ENCODE measurements at places on chromosomes 5 and 9.

- DNase-seq, result no peak
These were observed 130.5 kb downstream of the FBXL17 start for GRCh38 chr5:108251350-108251749.

- DNase-seq, result no peak
These were observed 96.3 kb upstream of the MEF2C start for GRCh38 chr5:88979244-88979643.

DNA sequence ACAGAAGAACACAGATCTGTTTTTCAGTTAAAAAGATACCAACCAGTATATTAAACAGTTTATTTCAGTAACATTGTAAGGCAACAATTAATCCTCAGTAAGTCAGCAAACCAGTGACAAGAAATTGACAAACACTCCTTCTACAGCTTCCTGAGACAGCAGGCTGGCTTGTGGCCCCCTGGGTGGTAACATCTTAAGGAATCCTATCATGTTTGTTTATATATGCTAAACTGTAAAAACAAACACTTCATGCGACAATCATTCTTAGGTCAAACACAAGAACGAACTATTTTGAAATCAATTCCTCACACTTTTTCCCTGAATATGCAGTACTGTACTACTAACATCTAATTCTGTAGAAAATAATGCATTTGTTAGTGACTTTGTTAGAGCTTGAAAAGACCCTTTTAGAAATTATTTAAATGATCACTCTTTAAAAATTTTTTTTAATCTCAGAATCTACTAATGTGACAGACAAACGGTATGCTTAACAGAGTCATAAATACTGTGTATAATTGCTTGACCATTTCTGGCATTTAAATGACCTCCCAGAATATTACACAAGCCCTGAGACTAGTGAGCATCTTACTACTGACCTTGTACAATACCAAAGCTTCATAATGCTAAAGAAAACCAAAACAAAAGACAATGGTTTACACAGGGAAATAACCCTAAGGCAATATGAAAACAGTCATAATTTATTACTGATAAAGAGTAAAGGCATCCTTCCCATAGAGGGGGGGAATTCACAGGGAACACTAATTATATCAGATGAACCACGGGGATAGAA lies 48.2 kb downstream of the ERMP1 start:
- DNase-seq, result no peak

DNA sequence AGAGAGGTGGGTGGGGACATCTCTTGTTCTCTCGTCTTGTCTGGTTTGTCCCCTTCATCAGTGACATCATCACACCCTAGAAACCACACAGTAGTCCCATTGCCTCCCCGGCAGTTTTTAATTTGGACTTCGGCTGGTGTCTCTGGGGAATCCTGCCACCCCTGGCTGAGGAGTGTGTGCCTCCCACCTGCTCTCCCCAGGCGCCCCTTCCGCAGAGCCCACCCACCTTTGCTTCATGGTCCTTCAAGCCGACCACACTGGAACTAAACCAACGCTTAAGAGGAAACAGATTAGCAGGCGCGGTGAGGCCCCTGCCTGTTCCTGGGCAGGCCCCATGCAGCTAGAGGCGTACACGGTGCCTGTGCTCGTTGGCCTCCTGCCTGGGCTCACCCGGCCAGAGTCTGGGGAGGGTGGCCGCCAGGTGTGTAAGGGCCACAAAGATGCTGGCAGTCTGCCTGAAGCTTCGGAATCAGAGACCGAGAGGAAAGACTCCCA lies 107.6 kb upstream of the SPRY4 start:
- no peak for DNase-seq

DNA sequence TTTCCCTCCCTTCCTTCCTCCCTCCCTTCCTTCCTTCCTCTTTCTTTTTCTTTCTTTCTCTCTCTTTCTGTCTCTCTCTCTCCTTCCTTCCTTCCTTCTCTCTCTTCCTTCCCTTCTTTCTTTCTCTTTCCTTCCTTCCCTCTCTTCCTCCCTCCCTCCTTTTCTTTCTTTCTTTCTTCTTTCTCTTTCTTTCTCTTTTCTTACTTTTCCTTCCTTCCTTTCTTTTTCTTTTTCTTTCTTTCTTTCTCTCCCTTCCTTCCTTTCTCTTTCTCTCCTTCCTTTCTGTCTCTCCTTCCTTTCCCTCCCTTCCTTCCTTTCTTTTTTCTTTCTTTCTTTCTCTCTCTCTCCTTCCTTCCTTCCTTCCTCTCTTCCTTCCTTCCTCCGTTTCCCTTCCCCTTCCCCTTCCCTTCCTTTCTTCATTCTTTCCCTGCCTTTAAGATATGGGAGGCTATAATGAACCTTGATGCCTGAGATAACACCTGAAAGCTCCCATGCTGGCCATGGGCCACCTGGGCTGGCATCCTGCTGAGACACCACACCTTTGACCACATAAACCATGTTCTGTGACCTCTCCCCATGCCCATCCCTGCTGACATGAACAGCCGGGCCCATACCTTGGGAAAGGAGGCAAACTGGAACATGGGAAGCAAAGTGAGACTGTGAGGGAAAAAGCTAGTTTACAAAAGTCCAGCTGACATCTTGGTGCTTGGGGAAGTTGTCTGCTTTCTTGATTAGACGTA lies 197.8 kb upstream of the ZNF618 start:
- DNase-seq, result no peak

GRCh38 chr9:90774682-90775081 lies 26.9 kb upstream of the SYK start:
- no peak for DNase-seq

GRCh38 chr9:96139592-96140295 lies 162.2 kb downstream of the HSD17B3 start:
- DNase-seq, result no peak

DNA sequence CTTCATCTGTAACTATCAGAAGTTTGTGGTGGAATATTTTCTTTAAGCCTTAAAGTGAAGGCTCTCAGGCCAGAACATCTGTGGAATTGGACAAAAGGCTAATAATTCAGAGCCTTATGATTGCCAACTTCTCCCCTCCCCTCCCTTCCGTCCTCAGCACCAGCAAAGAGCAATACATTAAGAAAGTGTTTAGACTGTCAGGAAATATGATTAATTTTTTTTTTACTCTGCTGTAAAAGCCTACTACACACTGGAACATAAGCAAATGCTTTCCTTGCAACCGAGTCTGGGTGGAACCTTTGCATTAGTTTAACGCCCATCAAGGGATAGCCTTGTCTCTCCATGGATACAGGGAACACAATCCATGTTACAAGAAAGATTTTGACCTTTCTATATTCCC lies 110.3 kb upstream of the TARS1 start:
- no peak for DNase-seq

DNA sequence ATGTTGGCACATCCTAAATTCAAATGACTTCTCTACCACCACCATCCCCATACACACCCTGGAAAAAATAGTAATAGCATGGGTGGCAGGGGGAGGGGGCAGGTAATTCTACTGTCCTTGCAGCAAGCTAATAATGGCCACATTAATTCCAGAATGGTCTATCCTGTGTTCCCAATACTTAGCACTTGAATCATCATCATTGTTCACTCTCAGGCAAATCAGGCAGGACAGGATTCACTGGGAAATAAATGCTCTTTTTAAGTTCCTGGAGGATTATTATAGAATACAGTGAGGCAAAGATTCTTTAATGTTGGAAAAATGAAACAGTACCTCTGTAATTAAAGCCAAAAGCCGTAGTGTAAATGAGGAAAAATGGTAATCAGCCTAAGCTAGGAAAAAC lies 254.5 kb downstream of the ARRDC3 start:
- no peak for DNase-seq

- DNase-seq, result no peak
These were observed 70.4 kb downstream of the RGS7BP start for GRCh38 chr5:64576250-64576649.

- DNase-seq, result no peak
These were observed 246.1 kb upstream of the ZNF462 start for GRCh38 chr9:106616851-106617345.

DNA sequence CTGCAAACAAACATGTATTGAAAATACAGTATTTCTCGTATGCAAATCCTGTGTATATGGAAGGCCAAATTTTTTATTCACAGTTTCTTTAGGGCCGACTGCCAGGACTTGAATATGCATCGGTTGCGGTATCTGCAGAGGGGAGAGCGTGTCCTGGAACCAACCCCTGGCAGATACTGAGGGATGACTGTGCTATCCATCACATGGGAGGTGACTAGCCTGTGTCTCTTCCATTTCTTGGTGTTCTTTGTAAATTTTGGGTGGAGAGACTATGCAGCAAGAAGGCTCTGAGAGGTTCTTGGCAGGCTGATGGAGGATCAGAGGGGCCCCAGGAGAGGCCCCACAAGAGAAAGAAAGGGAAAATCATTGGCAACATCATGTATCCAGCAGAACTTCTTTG lies 384.3 kb downstream of the YTHDC2 start:
- DNase-seq, result no peak

DNA sequence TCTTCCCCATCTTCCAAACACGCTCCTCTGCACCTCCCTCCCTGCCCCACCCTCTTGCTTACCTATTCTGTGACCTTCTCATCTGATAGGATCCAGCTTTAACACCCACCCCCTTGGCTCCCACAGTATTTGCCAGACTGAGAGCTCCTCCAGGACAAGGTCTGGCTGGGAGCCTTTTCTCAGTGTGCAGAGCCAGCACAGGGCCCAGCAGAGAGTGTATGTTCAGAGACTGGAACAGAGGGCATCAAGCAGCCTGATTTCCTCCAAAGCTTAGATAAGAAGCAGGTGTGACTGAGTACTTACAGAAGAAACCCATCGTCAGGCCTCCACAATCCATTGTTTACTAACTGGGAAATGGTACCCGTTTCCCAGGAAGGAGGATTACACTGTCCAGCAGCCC lies 26.6 kb downstream of the LHX6 start:
- no peak for DNase-seq

- DNase-seq, result no peak
These were observed 39.2 kb upstream of the GCNT4 start for GRCh38 chr5:75091597-75091996.

DNA sequence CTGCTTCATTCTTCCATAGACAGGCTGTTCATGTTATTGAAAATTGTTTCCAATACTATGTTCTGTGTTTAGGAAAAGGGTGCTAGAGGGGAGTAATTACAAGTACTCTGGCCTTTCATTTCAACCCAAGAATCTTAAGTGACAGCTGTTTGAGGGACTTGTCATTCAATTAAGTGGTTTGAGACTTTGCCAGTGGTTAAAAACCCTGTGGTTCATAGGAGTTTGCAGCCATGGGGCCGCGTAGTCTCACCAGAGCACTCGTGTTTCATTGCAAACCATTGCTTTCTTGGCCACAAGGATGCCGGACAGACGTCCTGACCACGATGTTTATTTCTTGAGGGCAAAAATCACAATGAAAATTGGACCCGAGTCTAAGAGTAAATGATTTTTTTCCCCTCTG lies 248.8 kb downstream of the NNT start:
- no peak for DNase-seq

DNA sequence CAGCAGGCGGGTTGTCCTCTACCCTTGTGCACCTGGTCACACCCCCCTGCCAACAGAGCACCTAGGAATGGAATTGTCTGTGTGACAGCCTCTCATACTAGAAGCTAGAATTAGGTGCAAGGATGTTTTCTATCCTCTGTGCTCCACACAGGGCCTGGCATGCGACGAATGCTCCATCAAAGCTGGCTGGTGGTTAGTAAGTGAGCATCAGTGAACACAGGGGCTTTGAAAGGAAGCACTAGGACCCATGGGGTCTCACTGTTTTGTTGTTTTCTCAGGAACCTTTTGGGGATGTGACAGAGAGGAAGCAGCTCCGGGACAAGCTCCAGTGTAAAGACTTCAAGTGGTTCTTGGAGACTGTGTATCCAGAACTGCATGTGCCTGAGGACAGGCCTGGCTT lies 32.3 kb downstream of the GALNT12 start:
- DNase-seq, result no peak

- DNase-seq, result no peak
These were observed 45.4 kb upstream of the EDIL3 start for GRCh38 chr5:84430079-84430478.

DNA sequence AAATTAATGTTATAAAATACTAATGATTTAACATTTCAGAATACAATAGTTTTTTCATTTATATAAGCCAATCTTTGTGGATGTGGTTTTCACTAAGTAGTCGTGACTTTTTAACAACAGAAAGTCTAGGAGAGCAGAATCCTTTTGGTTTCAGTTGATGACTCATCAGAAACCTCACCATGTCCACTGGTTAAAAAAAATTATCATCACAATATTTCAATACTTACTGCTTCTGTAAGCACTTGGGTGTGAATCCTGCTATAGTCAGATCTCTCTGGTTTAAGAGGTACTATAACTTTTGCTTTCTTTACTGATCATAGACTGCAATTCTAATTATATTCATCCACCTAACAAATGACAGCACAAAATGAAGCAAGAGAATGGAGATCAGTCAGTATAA lies 77.2 kb downstream of the MRPS30 start:
- no peak for DNase-seq

DNA sequence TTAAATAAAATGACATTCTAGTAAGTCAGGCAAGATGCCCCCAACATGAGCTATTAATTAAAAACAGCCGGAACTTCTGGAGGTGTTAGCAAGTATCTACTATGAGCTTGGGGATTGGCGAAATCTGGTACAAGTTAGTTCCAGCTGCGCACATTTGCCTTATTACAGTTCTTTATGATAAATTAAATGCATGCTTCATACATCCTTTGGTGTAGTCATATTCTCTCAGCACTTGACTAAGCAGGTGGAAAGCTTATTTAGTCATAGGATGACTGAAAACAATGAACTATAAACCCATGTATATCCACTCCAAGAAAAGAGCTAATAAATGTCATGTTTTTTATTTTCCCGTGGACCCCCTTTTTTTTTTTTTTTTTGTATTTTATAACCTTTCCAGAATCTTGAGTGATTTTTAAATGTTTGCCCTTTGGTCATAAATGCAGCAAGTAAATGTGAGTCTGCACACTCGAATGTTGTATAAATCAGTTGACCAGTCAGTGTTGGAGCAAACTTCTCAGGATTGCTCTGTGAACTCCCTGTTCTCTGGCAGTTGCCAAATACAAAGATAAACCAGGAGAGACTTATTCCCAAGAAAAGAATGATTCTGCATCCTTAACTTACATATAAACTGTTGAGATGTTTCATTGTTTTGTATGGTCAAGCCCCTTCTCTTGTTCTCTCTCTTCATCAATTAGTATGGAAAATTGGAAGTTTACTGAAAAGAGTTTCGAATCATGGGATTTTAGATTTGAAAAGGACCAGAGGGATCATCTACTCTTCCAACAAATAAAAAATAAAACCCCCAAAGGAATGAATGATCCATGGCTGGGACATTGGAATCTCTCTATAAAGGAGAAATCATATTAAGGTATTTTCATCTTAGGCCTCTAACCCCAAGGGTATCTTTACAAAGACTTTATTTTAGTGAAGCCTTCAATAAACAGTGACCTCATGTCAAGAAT lies 38.3 kb downstream of the PIK3R1 start:
- no peak for DNase-seq

DNA sequence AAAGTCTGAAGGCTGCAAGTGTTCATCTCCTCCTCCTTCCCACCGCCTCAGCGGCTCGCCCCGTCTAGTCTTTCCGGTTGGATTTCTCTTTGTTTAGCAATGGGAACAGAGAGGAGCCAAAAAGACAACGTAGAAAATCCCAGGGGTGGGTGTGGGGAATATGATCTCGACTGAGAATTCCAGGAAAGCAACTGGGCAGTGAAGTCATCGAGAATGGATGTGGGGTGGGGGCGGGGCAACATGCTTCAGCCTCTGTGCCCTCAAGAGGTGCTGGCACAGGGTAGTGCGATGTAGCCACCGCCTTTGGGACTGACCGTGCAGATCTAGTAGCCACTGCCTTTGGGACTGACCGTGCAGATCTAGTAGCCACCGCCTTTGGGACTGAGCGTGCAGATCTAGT lies 12.9 kb downstream of the MSX2 start:
- peak; percentile 87 for DNase-seq

GRCh38 chr5:179132586-179133355 lies 72.6 kb downstream of the ZNF354C start:
- no peak for DNase-seq

- DNase-seq, result no peak
These were observed 51.7 kb downstream of the RETREG1 start for GRCh38 chr5:16565118-16565517.
